ENCODE measurements at places on chromosomes 13 and 19.

DNA sequence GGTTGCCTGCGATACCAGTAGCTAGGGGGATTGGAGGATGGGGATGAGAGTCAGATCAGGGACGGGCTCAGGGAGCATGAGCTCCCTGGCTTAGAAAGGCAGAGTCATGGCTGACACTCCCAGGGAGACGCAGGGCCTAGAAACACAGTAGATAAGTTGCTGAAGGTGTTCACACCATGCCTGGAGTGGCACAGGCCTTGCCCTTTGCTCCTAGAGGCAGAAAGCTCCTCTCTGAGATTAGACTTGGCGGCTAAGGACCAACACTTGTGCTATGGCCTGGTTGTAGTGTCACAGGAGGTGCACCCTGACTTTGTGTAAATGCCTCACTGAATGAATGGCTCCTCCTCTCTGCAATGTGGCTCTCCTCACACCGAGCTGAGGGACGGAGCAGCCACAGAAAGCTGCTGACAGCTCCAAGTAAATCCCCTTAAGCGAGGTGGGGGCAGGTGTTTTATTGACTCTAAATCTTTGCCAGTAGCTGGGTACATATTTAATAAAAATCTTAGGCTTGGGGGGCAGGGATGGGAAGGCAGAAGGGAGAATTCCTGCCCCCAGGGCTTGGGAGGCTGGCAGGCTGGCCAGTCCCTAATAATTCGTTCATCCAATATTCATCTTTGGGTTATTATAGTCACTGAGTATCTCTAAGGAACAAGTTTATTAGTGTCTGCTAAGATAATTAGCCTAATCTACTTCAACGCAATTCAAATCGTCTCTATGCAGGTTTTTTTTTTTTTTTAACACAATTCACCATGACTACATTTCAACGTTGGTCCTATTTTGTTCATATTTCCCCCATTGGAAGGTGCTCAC is 54.9 kb downstream of the SIAH3 start:
- no peak for DNase-seq

GRCh38 chr13:46860722-46861121 is 36.1 kb downstream of the HTR2A start:
- DNase-seq: no peak

GRCh38 chr19:1014161-1015060 is 6.5 kb downstream of the TMEM259 start:
- DNase-seq: no peak

DNA sequence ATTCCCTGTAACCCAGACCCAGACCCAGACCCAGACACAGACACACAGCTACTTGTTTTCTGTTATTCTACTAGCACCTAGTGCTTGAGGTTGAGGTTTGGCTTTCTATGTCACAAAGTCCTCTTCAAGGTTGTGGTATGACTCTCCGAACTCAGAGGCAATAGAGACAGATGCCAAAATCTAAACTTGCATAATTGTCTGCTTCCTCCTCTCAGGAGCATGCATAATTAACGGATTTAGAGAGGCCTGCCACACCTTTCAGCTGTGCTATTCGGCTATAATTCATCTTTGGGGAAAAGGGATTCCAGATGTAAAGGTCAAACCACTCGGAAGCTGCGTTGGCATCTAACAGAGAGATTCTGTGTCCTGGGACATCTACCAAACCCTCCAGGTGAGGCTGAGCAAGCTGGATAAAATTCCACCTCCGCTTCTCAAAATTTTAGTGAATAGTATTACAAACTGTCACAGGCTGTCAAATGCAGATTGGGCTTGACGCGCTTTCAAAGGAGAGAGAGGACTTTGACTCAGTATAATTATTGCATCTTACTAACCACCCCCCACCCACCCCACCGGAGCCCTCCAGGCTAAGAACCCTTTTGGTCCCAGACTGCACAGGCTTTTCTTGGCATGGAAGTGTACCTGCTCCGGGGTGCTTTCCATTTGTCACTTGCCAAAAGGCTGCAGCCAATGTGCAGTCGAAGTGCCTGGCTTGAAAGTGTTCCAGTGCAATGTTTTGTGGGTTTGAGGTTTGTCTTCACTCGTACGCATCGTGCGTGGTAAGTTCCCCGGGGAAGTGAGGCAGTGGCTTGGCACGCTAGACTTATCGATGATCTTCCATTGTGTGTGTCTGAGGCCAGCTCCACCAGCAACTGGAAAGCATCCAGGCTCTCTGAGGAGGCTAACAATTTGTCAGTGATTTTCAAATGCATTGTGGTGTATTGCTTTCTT is 194.1 kb downstream of the TDRD3 start:
- peak; percentile 91 for DNase-seq

DNA sequence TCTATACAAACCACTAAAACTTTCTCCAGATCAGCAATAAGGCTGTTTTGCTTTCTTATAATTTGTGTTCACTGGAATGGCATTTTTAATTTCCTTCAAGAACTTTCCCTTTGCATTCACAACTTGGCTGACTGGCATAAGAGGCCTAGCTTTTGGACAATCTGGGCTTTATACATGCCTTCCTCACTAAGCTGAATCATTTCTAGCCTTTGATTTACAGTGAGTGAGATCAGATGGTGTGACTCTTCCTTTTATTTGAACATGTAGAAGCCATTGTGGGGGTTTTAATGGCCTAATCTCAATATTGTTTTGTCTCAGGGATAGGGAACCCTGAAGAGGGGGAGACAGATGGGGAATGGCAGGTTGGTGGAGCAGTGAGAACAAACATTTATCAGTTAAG is 82.7 kb downstream of the FOXO1 start:
- no peak for DNase-seq

- no peak for DNase-seq
Measured at GRCh38 chr13:19645000-19645399, 11.5 kb downstream of the MPHOSPH8 start.

GRCh38 chr13:31909864-31910551 is 121.6 kb upstream of the FRY start:
- DNase-seq: peak; percentile 39

DNA sequence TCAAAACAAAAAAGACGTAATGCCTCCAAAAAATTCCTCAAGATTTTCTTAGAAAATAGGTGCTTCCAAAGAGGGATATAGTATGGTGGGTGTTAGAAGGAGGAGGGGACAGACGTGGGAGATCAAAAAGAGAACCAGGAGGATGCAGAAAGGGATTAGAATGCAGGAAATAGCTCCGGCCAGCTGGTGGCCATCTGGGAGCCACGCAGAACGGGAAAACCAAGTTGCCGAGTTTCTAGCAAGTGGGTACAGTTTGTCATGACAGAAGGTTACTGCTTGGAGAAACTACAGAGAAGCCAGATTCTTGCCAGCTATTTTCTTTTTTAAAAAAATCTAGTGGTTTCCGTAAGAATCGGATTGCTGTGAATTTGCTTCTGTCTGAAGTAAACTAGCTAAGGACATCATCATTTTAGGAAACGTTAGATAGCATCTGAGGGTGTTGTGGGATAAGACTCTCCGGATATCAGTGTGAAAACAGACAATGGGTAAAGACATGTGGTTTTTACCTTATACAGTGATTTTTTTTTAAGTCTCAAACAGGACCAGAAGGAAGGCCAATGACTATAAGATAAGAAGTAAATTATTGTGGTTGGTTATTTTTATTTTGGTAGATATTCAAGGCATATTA is 104.9 kb downstream of the HSPH1 start:
- DNase-seq: no peak

DNA sequence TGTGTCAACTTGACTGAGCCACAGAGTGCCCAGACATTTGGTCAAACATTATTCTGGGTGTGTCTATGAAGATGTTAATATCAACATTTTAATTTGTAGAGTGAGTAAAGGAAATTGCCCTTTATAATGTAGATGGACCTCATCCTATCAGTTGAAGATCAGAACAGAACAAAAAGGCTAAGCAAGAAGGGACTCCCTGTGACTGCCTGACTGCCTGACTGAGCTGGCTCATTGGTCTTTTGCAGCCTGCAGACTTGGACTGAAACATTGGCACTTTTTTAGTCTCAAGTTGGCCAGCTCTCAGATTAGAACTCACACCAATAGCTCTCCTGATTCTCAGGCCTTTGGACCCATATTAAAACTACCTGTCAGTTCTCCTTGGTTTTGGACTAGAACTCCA is 600.4 kb upstream of the SLITRK6 start:
- DNase-seq: no peak

GRCh38 chr13:26921918-26922317 is 161.3 kb upstream of the GPR12 start:
- DNase-seq: no peak

DNA sequence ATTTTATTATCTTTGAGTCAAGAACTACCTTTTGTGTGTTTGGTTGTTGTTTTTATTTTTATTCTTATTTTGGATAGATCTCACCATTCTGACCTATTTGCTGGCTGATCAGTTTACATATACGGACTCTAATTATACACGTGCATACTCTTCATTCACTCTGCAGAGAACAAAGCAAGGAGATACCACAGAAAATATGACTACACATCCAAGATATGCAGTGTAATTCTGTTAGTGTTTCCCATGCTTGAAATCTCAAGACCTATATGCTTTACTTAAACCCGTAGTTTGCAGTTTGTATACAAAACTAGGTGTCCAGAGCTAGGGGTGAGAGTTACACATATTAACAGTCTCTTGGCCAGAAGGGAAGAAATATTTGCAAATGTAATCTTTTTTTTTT is 205.5 kb downstream of the DCLK1 start:
- no peak for DNase-seq

DNA sequence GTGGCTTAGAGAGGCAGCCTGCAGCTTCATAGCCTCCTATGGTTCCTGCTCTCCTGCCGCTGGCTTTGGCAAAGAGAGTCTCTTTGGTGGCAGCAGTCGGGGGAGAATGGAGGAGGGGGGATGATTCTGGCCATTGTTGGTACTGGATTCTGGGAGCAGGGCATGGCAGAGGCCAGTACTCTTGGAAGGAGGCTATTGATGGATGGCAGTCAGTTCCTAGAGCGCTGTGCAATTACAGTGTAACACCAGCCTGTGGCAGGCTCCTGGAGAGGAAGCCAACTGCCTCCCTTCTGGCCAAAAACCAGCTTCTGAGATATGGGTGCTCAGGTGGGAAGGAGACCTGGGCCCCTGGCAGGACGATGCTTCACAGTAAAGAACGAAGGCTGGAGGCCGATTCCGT is 47.9 kb upstream of the TMTC4 start:
- no peak for DNase-seq

DNA sequence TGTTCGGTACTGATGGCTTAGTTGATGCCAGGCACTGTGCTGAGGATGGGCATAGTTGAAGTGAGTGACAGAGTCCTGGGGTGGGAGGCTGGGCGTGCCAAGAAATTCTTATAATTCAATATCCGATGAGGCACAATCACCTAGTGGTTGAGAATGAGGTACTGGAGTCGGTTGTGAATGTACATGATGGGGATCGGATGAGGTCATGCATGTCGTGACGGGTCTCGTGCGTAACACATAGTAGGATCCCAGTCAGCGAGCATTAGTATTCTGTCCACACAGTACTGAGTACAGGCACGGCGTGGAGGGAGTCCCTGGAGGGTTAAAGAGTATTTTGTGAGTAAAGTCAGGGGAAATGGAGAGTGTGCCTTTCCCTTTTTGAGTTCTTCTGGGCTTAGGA is 2.8 kb downstream of the SAFB start:
- no peak for DNase-seq

DNA sequence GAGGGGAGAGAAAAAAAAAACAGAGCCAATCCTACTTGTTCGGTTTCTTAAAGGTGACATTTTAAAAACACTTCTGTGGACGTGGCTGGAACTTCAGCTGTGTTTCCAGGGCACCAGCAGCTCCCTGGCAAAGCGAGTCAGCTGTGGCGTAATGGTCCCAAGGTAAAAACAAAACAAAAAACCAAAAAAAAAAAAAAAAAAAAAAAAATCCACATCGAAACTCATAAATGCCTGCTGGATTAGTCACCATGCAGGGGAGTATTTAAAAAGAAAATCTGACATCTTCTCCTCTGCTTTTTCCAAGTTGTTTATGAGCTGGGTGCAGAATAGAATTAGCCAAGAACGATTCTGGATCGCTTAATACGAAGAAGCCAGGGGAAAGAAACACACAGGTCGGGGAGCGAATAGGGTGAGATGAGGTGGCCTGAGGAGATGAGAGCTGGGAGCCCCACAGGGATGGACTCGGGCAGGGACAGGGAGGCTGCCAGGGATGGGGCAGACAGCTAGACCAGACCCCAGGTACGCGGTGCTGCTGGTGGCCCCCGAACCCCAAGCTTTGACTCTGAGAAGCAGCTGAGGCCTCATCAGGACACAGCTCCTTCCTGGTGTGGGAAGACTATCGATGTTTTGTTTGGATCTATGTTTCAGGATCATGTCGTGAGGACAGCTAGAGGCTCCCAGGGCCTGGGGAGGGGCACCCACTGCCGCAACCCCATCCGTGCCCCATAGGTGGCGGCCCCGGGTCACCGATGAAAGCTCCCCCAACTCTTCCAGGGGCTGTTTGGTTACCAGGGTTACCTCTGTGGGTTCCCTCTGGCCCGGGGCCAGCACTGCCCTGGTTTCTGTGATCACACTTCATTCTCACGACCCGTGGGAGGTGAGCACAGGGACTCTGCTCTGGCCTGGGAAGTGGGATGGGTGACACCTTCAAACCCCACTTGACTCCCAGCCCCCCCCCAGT is 3.1 kb upstream of the CTXN1 start:
- peak; percentile 63 for DNase-seq

- no peak for DNase-seq
Measured at GRCh38 chr19:3179739-3180293, 1.2 kb downstream of the S1PR4 start.

GRCh38 chr19:4976401-4977298 is 7.7 kb downstream of the KDM4B start:
- DNase-seq: peak; percentile 12

GRCh38 chr13:64248371-64249065 is 2832.9 kb upstream of the PCDH20 start:
- peak; percentile 56 for DNase-seq

DNA sequence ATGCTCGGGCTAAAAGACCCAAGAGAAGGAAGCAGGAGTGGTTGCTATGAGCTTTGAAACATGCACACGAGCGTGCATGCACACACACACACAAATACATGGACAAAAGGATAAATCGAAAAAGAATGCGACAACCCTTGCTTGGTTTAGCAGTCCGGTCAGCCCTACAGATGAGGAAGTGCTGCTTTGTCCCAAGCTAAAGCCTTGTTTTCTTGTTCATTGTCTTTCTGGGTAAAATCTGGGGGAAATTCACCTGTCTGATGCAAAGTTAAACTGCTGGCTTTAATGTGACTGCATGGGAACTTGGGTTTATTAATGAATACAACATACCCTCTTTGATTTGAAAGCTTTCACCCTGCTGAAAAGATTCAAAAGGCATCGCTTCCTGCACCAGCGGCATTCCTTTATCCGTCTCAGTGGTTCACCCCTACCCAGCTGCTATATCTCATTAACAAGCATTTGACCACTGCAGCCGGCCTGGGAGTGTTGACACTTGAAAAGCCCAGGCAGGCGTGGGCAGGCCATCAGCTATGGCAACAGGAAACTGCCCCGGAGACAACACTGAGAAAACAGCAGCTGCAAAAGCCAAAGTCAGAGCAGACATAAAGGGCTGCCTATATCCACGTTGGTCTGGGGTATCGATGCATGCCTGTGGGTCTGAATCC is 301.7 kb downstream of the NDFIP2 start:
- DNase-seq: no peak

Data from fibroblast of skin of left quadriceps (primary cell).